ENCODE measurements at places on chromosomes 4 and X.

DNA sequence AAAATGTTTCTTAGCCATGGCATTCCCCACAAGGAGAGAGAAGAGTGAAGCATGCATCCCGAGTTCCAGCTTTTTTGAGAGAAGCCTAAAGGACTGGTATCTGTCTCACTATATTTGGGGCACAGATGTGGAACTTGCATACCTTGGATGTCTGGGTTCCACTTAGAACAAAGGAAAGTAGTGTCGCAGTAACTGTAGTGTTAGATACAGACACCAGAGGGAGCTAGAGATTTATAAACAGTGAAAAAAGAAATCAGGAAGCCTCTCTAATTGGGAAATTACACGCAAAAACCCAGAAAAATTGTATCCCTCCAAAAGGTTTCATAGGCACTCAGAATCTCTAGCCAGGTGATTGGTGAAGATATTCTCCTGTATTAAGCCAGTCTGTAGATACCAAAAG lies 34.4 kb downstream of the AGTR2 start:
- peak; percentile 16 for DNase-seq

- no peak for DNase-seq
These were observed 176.5 kb downstream of the GASK1B start for GRCh38 chr4:157996061-157997028.

GRCh38 chr4:78665216-78665770 lies 110.9 kb upstream of the BMP2K start:
- DNase-seq, result no peak

DNA sequence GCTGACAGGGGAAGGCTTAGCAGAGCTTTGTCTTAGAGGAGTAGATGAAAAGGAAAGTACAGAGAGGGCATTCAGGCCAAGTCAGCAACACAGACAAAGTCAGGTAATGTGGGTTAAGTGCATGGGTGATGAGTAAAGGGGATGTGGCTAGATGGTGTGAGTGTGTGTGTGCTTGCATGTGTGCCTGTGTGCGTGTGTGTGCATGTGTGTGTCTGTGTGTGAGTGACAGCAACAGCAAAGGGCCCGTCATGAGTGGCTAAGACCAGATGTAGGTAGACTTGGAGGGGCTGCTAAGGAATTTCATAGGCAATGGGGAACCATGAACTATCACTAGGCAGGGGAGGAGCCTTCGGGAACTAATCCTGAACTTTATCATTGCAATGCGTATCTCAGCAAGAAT lies 2.2 kb upstream of the GPR78 start:
- no peak for DNase-seq

DNA sequence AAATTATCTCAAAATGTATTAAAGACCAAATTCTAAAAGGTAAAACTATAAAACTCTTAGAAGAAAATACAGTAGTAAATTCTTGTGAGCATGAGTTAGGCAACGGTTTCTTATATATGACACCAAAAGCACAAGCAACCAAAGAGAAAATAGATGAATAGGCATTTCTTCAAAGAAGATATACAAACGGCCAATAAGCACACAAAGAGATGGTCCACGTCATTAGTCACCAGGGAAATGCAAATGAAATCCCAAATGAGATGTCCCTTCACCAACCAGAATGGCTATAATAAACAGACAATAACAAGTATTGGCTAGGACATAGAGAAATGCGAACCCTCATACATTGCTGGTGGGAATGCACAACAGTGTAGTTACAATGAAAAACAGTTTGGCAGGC lies 44.6 kb downstream of the RAB33A start:
- DNase-seq, result no peak

DNA sequence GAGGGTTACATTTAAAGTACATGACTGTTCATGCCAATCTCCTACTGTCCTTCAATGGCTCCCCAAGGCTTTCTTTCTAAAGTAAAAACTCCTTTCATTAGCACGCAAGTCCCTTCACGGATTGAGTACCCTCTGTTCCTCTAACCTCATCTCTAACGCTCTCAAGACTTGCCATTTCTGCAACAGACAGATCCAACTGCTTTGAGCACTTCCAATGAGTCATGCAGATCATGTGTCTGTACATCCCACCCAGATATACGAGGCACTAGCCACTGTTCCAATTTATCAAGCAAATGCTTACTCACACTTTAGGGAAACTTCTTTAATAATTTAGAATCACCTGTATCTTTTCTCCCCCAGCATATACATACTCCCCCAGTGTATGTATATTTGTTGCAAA lies 332.5 kb upstream of the ZFP42 start:
- no peak for DNase-seq

DNA sequence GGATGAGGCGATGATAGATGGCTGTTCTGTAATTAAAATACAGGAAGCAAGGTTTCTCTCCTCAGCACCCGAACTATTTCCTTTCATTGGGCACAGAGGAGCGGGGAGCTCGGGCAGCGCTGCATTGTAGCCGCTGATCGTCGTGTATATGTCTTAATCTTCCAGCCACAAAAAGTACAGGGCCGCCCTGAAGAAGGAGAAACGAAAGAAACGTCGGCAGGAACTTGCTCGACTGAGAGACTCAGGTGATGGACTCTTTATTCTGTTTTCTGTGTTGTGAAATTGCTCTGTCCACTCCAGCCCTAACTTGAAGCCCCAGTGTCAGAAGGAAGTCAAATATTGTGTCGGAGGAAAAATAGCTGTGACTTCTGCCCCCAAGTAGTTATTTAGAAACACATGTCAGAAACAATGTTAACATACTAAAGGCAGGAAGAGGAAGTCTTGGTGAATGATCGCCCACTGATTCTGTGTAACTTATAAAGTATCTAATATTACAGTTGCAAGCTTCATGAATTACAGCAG lies 546 bp downstream of the ZRSR2 start:
- DNase-seq, result no peak

GRCh38 chr4:38328989-38329729 lies 334.8 kb upstream of the KLF3 start:
- DNase-seq, result no peak

DNA sequence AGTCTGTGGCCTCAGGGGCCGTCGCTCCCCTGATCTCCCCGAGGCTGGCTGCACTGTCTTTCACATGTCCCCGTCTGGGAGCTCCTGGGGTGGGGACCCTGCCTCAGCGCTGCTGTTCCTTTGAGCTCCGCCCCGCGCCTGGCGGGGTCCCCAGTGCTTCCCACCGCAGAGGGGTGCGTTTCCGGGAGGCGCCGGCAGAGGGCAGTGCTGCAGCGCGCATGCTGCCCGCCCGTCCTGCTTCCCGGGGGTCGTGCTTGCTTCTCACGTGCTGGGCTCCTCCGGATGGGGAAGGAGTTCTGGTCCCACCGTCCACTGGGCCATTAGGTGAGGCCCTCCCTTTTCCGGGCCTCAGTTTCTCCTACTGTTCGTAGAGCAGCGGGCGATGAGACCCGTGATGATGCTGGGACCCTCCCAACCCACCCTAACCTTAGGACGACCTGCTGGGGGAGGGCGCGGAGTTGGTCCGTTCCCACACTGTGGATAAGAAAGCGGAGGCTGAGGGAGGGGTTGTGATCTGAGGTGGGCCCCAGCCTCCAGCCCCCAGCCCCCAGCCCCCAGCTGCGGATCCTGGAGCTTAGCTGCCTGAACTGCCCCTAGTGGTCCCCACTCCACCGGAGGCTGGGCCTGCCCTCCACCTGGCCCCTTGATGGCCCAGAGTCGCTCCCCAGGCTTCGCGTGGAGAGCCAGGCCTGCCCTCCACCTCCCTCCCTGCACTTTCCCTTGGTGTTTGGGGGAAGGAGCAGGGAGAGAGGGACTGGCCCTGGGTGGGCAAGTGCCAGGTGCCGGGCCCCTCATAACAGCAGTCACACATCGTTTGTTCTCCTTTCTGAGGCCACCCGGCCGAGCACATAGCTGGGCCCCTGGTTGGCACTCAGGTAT lies 15.3 kb downstream of the CPZ start:
- DNase-seq, result no peak

DNA sequence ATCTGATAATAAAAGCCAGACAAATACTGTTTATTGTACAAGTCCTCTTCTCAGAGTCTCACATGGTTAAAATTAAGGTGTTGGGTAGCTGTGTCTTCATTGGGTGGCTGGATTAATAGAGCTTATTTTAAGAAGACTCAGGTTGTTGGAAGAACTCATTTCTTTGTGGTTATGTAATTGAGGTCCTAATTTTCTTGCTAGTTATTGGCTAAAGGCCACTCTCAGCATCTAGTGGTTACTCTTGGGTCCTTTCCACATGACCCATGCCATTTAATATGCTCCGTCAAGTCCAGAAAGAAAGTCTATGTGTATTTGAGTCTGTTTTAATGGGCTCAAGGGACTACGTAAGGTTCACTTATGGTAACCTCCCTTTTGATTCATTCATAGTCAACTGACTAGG lies 1668.6 kb upstream of the AGA start:
- peak; percentile 91 for DNase-seq

All from astrocyte of the spinal cord (primary cell).